ENCODE measurements at places on chromosomes 3 and 15.
A peak's percentile ranks its signal among the peaks of the same experiment; 100 is the strongest.

- no peak overlapping the region for H3K4me3 ChIP-seq
- H3K27ac ChIP-seq: no peak overlapping the region
- no peaks in the 10 kb centered on the region for H3K4me1 ChIP-seq
Measured at GRCh38 chr15:96947296-96948229, 617.1 kb downstream of the NR2F2 start.

GRCh38 chr3:119145128-119145499, 851 bp upstream of the TEX55 start:
- no peak overlapping the region for H3K27ac ChIP-seq
- no peak for DNase-seq
- no peak overlapping the region for H3K4me3 ChIP-seq
- no peaks in the 10 kb centered on the region for H3K4me1 ChIP-seq

GRCh38 chr3:15646851-15647511, 45.4 kb downstream of the BTD start:
- peak overlapping the region; percentile 35 for H3K27ac ChIP-seq
- H3K27me3 ChIP-seq: no peaks in the 10 kb centered on the region

DNA sequence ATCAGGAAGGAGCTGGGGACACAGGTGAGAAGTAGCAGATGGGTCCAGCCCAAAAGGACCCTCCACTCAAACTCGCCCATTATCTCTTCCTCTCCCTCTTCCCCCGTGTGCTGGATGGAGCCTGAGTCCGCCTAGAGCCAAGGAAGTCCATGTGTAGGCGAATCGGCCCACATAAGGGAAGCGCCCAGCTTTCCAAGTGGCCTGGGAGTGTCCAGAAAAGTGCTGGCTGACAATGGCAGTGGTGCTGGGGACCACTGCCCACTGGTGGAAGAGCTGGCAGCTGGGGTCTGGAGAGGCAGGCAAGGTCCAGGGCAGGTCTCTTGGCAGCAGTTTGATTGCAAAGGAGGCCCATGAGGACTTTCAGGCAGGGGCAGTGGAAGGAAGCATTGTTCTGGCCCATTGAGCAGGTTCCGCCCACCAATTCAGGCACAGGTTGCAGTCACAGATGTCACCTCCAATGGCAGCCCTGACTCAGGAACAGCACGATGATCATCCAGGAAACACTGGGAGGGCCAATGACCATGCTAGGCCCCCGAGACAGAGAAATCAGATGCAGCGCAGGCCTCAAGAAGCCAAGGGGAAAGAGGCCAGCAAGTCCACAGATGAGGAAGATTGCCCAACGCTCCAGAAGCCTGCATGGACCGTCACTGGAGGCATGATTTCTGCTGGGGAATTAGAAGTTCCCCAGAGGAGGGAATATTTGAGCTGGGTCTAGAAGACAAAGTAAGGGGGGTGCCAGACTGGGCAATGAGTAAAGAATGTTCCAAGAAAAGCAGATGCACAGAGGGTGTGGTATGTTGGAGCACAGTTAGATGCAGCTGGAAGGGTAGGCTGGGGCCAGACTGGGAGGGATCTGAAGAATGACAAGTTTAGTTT, 3.0 kb downstream of the MFGE8 start:
- H3K27ac ChIP-seq: peak overlapping the region; percentile 97
- no peak for DNase-seq
- no peaks in the 10 kb centered on the region for H3K4me1 ChIP-seq
- H3K36me3 ChIP-seq: peaks cover 53% of the 10 kb centered on the region
- peak overlapping the region; percentile 80 for H3K4me3 ChIP-seq
- H3K27me3 ChIP-seq: no peaks in the 10 kb centered on the region

DNA sequence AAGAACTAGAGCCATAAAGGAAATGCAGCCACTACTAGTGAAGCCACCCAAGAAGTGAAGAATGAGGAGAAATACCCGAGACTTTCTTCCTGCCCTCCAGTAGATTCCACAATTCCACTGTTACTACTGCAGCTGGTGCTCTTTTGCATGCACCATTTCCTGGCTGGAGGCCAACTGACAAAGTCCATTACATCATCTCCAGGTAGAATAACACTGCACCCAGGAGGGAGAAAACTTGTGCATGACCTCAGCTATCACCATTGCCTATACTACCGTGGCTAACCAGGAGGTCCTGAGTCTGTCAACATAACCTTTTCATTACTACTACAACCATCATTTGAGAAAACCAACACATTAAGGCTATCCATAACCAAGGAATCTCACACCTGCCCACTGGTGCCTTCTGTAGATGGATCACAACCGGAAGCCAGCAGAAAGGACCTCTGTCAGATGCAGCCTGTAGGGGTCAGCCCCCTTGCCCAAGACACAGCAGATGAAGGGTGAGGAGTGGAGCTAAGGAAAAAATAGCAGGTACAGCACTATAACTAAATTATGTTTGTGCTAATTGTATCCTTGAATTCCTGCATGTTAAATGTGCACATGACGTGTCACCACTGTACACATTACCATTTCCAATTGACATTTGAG, 200.8 kb upstream of the C2CD4B start:
- no peak overlapping the region for H3K4me3 ChIP-seq
- H3K4me1 ChIP-seq: no peaks in the 10 kb centered on the region

DNA sequence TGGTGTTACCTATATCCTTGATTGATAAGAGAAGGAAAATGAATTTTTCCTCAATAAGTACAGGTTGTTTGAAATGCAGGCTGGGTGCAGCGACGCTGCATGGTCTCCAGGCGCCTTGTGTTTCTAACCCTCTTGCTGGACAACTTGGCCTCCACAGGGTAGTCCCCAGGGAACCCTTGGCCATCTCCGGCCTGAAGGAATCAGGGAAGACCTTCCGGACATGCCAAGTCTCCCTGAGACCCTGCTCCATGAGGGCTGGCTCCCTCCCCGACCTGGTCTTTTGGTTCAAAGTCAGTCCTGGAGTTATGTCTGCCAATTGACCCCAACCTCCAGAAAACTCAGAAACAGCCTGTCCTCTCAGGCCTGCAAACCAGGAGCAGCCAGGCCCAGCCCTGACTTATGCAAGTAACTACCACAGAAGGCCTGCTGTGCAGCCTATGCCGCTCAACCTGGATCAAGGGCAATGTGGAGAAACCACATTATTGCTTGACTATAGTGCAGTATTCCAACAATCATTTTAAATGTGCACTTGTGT, 98.3 kb downstream of the LIPC start:
- peaks cover 34% of the 10 kb centered on the region for H3K4me1 ChIP-seq
- no peaks in the 10 kb centered on the region for H3K27me3 ChIP-seq
- no peak overlapping the region for H3K27ac ChIP-seq
- no peaks in the 10 kb centered on the region for H3K36me3 ChIP-seq
- no peak overlapping the region for H3K4me3 ChIP-seq

GRCh38 chr3:133894353-133895207, 1.1 kb downstream of the RAB6B start:
- peak overlapping the region; percentile 72 for H3K4me3 ChIP-seq
- DNase-seq: no peak
- H3K36me3 ChIP-seq: no peaks in the 10 kb centered on the region
- H3K4me1 ChIP-seq: peaks cover 48% of the 10 kb centered on the region
- H3K27ac ChIP-seq: peak overlapping the region; percentile 67
- no peaks in the 10 kb centered on the region for H3K27me3 ChIP-seq

DNA sequence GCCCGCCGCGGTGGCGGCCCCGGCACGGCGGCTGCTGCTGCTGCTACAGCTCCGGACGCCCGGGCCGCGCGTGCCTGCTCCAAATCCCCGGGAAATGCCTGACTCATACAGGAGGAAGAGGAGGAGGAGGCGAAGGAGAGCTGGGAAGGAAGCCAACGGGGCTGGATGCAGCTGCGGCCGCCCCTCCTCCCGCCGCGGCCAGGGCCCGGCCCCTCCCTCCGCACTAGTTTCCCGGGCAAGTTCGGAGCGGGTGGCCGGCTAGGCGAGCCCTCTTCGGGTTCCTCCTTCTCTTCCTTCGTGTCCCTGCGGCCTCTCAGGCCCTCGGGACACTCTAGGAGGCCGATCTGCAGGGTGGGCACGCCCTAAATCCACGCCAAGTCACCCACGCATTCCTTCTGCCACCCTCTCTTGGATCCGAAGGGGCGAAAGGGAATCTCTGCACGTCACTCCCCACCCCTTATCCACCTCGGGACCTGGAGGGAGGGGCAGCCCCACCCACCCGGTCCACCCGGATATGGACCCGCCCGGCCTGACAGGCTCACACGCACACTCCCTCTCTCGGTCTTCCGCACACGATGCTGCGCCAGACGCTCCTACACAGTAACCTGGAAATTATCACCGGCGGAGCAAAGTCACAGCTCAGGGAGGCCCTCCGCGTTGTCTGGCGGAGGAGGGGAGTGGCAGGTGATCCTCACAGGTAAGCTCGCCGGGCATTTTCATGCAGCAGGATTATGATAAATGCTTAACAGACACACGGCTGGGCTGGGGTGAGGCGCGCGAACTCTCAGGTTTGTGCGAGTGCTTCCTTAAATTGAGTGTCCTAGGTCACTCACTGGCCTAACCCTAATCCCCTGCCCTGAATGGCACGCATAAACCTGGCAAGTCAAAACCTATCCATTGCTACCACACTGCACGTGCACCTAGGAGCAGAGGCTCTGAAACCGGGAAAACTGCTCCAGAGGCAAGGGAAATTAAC, at the start of the genes OSBPL10 and ZNF860:
Gene OSBPL10, minus strand, starts transcription at position 57 of the 976 bp plus-strand sequence. CDS start 83 bp downstream, outside the sequence.
Gene ZNF860, plus strand, starts transcription at position 545 of the 976 bp plus-strand sequence. CDS start 7,330 bp downstream, outside the sequence.
- no peaks in the 10 kb centered on the region for H3K36me3 ChIP-seq
- peaks cover 24% of the 10 kb centered on the region for H3K4me1 ChIP-seq

- H3K4me3 ChIP-seq: no peak overlapping the region
- no peak for DNase-seq
- H3K4me1 ChIP-seq: no peaks in the 10 kb centered on the region
- no peaks in the 10 kb centered on the region for H3K36me3 ChIP-seq
- H3K27ac ChIP-seq: no peak overlapping the region
Measured at GRCh38 chr3:137134431-137134830, 176.6 kb downstream of the IL20RB start.

- no peak overlapping the region for H3K27ac ChIP-seq
- H3K27me3 ChIP-seq: no peaks in the 10 kb centered on the region
- DNase-seq: no peak
- H3K36me3 ChIP-seq: no peaks in the 10 kb centered on the region
- H3K4me1 ChIP-seq: no peaks in the 10 kb centered on the region
- no peak overlapping the region for H3K4me3 ChIP-seq
Measured at GRCh38 chr15:27237319-27237939, 266.4 kb downstream of the GABRG3 start.

DNA sequence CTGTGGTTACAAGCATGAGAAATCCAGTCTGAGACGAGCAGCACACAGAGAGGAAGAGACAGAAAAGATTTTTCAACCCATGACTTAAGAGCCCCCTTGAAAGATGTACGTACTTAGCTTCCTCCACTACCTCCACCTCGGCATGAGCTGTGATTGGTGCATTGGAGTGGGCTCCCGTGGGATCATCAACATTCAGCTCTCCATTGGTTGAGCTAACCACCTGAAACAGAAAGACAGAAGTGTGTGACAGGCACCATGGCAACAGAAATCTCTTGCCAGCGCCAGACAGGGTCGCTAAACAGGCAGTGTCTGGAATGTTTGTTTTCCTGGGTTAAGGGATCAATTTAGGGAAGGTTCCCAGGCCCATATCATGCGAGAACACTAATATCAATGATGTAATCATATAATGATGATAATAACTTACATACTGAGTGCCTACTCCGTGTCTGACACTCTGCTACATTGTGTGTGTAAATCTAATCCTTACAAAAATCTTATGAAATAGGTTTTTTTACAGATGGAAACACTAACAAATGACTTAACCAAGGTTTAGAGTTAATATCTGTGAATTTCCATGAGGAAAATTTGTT, 17.5 kb upstream of the PPIB start:
- no peak overlapping the region for H3K4me3 ChIP-seq
- H3K4me1 ChIP-seq: no peaks in the 10 kb centered on the region
- H3K27ac ChIP-seq: no peak overlapping the region
- H3K27me3 ChIP-seq: no peaks in the 10 kb centered on the region
- peaks cover 15% of the 10 kb centered on the region for H3K36me3 ChIP-seq

DNA sequence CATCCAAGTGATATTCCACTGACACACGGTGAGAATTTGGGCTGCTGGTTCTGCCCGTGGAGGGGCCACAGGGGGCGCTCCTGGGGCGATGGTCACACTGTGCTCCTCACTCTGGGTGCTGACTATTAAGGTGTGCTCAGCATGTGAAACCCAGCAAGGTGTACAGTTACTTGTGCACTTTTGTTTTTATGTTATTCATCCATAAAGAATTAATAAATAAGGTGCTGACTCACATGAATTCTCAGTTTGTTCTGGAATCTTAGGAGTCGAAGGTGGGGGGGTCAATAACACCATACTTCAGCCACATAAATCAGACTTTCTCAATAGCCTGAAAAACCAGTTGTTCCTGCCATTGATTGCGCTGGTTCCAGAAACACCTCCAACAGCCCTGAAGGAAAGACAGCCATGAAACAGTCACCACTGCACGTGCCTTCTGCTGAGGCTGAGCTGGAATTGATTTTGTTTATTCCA, 53.5 kb upstream of the SPATA12 start:
- no peaks in the 10 kb centered on the region for H3K36me3 ChIP-seq
- H3K4me3 ChIP-seq: no peak overlapping the region
- H3K27ac ChIP-seq: peak overlapping the region; percentile 80
- H3K4me1 ChIP-seq: peaks cover 38% of the 10 kb centered on the region

DNA sequence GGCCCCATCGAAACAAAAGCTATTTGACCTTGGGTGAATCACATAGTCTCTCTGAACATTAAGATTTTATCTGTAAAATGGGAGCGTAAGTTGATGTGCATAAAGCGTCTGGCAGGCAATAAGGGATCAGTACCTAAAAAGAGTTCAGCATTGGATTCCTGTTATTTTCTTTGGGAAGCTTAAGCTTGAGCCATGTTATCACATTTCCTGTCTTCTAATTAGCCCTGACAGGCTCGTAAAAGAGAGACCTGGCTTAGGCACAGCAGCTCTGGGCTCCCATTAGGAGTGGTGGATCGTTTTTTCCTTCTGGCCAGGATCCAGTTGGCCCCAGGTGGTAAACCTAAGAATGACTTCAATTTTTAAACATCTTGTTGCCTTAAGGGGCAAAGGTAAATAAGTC, 26.0 kb upstream of the CA12 start:
- no peaks in the 10 kb centered on the region for H3K36me3 ChIP-seq
- H3K4me1 ChIP-seq: no peaks in the 10 kb centered on the region
- DNase-seq: peak; percentile 36
- no peaks in the 10 kb centered on the region for H3K27me3 ChIP-seq
- no peak overlapping the region for H3K4me3 ChIP-seq

DNA sequence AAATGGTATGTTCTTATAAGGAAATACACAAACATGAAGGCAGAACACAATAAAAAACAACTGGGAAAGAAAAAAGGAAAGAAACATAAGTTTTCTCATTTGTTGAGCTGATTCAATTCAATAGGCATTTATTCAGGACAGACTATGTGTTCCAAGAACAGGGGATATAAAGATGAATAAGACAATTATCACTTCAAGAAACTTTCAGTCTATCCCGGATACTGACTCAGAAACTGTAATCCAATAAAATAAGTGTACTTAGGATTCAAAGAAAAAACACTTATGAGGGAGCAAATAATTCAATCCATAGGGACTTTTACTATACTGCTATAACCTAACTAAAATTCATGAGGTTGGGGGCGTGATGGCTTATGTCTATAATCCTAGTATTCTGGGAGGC, 3.5 kb upstream of the POPDC2 start:
- H3K36me3 ChIP-seq: peaks cover 13% of the 10 kb centered on the region
- H3K4me3 ChIP-seq: no peak overlapping the region
- peak overlapping the region; percentile 81 for H3K27ac ChIP-seq
- H3K27me3 ChIP-seq: no peaks in the 10 kb centered on the region
- peaks cover 42% of the 10 kb centered on the region for H3K4me1 ChIP-seq
- DNase-seq: no peak
